ENCODE measurements at places on chromosomes 3 and 15.
A peak's percentile ranks its signal among the peaks of the same experiment; 100 is the strongest.

GRCh38 chr3:5212628-5213573 lies 25.4 kb downstream of the EDEM1 start:
- DNase-seq = no peak

GRCh38 chr15:61390138-61390537 lies 161.0 kb upstream of the RORA start:
- DNase-seq = no peak

GRCh38 chr3:38205472-38205805 lies 40.1 kb downstream of the OXSR1 start:
- DNase-seq = no peak

- no peak for DNase-seq
These were observed 392.6 kb downstream of the ZPLD1 start for GRCh38 chr3:102827386-102827785.

- peak; percentile 79 for DNase-seq
These were observed 2.1 kb downstream of the SEC61A1 start for GRCh38 chr3:128054367-128054766.

DNA sequence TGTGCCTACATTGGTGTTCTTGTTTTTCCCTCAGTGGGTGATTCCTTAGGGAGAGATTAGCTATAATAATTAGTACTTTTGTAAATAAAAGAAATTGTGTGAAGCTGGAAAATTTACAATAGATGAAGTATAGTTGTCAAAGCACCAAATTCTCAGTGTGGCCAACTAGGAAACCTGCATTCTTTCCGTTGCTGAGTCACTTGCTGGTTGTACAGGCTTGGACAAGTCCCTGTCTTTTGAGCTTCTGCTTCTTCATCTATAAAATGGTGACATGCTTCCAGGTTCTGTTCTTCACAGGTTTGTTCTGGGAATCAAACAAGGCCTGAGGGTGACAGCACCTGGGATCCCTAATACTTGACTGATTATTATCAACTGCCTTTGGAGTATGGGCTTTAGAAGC lies 184.1 kb upstream of the HES1 start:
- no peak for DNase-seq

DNA sequence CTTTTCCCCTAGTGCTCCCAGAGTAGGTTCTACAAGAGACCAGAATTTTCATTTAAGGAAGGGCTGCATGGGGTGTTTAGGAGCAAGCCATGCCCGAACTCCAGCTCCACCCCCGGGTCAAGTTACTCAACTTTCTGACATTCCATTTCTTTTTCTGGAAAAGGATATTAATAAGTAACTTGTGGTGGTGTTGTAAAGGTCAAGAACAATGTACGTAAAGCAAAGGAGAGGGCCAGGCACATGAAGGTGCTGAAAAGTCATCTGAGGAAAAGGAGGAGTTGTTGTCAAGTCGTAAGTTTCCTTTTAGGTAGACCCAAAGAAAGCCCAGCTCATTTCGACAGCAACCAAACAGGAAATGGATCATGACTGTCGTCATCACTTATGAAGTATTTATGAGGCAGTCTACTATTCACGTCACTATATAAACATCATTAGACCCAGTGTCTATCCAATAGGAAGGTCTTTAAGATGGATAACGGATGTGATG lies 319.6 kb upstream of the IL12A start:
- peak; percentile 62 for DNase-seq

GRCh38 chr3:119653876-119654275 lies 6.5 kb downstream of the POPDC2 start:
- DNase-seq = no peak

GRCh38 chr3:87288446-87288845 lies 12.1 kb upstream of the POU1F1 start:
- DNase-seq = no peak

GRCh38 chr3:47503033-47503432 lies 10.5 kb downstream of the ELP6 start:
- DNase-seq = no peak

GRCh38 chr3:138796761-138797160 lies 38.0 kb downstream of the PIK3CB start:
- no peak for DNase-seq

DNA sequence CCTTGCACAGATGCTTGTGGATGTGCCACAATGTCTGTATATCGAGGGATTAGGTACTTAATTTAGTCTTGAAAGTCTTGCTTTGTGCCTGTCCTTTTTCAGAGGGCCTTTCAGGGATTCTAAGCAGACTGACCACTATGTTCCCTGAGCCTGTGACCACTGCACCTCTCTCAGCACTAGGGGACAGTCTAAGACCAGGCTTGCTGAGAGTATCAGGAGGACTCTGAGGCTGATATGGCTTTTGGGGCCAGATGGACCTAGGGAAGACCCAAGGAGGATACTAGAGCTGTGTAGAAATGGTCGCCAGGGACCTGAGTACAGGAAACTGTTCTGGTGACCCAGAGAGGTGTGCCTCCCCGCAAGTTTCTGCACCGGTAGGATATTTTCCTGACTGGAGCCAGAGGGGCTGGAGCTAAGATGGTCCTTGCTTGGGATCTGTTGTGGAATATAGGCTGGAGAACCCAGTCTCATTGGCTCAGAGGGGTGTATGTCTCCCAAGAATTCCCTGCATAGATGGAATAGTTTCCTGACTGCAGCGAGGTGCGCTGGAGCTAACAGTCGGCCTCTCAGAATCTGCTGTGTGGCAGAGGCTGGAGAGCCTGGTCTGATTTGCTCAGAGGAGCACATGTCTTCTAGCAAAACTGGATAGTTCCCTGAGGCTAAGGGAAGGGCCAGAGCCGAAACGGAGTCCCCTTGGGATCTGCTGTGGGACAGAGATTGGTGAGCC lies 213.2 kb upstream of the DCBLD2 start:
- peak; percentile 77 for DNase-seq

- DNase-seq = no peak
These were observed 138.5 kb upstream of the ABI3BP start for GRCh38 chr3:101131767-101132166.

- peak; percentile 98 for DNase-seq
These were observed 170.6 kb upstream of the TSC22D2 start for GRCh38 chr3:150237490-150237889.

GRCh38 chr15:82197733-82198594 lies 64.6 kb downstream of the EFL1 start:
- peak; percentile 71 for DNase-seq

GRCh38 chr3:70053293-70053692 lies 53.8 kb downstream of the SAMMSON start:
- peak; percentile 34 for DNase-seq

DNA sequence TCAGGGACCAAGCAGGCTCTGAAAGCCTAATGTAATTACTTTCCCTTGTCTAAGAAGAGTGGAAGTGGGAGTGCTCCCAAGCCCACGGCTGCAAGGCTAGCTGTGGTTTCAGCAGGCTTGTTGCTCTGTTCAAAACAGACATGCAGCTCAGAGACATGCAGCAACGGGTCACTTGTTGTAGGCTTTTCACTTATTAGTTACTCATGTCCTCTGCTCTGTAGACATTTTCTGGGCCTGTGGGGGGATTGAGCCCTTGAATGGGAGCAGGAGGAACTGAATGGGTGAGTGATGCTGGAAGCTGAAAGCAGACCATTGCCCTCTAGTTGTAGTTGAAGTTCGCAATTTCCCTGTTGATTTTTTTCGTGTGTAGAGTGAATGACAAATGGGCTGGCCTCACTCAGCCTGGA lies 261.9 kb upstream of the NR2E3 start:
- DNase-seq = no peak

DNA sequence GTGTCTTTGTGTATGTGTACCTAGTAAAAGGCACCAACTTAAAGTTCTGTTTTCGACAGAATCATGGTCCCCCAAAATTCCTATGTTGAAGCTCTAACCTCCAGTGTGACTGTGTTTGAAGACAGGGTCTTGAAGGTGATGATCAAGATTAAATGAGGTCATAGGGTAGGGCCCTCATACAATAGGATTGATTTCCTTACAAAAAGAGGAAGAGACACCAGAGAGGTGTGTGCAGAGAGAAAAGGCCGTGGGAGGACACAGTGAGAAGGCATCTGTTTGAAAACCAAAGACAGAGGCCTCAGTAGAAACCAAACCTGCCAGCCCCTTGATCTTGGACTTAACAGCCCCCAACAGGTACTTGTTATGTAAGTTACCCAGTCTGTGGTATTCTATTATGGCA lies 52.0 kb upstream of the CORO2B start:
- no peak for DNase-seq

GRCh38 chr3:167870759-167871158 lies 135.2 kb downstream of the SERPINI1 start:
- DNase-seq = no peak
